M059J (cell line): ENCODE measurements at places on chromosomes 11 and 22. TPM values are rescaled to one million over a fixed set of nuclear protein-coding genes. Genes with fewer than 3 reads are reported as not detected.

DNA sequence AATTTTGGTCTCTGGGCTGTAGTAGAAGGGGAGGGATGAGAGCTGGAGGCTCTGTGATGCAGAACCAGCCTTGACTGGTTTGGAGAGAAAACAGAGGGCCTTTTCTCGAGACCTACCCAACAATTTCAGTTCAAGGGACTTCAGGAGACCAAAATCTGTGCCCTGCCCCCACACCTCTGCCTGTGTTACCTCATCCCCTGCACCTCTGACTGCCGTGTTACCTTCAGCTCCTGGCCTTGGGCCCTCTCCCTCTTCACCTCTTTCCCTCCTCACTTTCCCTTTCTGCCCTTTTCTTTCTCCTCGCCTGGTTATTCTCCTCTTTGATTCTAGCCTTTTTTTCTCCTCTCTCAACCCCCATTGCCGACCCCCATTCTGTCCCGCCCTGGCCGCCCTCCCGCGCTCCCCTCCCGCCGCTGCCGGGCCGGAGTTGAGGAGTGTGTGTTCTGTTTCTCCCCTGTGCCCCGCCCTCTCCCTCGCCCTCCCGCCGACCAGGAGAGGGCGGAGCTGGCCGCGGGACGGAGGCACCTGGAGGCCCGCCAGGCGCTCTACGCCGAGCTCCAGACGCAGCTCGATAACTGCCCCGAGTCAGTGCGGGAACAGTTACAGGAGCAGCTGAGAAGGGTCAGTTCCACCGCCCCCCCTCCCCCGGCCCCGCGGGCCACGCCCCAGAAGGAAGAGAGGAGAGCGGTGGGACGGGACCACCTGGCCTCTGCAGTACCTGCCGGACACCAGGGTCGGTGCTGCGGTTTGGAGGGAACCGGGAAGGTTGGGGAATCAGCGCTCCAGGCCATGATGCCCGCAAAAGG is 27.2 kb downstream of the PHLDB1 start:
- DNase-seq: no peak

DNA sequence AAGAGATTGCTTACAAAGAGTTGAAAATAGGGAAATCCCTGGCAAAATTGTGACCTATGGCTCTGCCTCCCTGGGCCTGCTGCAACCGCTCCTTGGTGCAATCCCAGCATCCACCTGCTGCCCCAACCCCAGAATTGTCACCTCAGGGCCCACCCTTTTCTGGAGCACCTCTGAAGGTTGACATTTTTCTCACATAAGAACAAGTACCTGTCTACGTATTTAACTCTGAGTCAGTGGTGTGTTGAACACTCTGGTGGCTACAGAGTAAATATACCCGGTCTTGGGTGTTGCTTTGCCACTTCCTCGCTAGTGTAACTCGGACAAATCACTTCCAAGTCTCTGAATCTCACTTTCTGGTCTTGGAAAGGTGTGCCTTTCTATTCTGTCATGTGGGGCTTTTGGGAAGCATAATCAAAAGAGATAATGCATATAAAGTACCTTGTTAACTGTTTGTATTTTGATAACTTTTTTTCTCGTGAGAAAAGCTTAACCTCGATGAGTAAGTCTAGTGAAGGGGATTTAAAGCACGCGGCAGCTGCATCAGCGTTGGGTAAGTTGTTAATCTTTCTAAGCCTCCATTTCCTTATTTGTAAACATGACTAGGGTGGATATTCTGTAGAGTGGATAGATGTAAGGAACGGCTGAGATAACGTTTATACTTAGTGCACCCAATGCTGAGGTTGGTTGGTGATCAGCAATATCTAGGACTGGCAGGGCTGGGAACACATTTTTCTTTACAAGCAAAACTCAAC is 881.2 kb downstream of the OPCML start:
- no peak for DNase-seq

DNA sequence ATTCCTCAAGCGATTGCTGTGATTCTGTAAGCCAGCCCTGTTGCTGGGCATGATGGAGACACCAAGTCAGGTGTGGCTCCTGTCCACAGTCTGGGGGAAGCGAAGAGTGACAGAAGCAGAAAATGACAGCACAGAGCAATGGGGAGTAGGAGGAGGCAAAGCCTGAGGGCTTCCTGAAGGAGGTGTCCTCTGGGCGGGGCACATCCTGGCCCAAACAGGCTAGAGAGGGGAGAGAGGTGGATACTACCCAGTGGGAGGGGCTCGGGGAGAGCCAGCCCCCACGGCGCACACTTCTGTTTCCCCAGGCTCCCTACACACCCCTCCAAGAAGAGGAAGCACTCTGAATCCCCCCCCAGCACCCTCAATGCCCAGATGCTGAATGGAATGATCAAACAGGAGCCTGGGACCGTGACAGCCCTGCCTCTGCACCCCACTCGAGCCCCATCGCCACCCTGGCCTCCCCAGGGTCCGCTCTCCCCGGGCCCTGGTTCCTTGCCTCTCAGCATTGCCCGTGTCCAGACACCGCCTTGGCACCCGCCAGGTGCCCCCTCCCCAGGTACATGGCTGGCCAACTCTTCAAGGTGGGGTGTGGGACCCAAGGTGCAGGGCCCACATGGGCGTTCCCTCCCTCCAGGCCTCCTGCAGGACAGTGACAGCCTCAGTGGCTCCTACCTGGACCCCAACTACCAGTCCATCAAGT is 18.9 kb downstream of the MYRF start:
- no peak for DNase-seq

The DYNC2H1 gene
- 7.3 and 9.3 TPM in 2 replicates for total RNA-seq
